ENCODE measurements at places on chromosomes 12 and 14.

- DNase-seq: no peak
Observed at GRCh38 chr12:67788118-67788517, 139.6 kb downstream of the DYRK2 start.

- DNase-seq: peak; percentile 73
Observed at GRCh38 chr12:12779529-12779928, 5.9 kb upstream of the APOLD1 start.

GRCh38 chr12:116066381-116067230, 210.9 kb downstream of the MED13L start:
- no peak for DNase-seq

- DNase-seq: no peak
Observed at GRCh38 chr12:110704750-110705149, 15.8 kb upstream of the HVCN1 start.

- DNase-seq: no peak
Observed at GRCh38 chr14:72714094-72714493, 179.8 kb downstream of the DPF3 start.

DNA sequence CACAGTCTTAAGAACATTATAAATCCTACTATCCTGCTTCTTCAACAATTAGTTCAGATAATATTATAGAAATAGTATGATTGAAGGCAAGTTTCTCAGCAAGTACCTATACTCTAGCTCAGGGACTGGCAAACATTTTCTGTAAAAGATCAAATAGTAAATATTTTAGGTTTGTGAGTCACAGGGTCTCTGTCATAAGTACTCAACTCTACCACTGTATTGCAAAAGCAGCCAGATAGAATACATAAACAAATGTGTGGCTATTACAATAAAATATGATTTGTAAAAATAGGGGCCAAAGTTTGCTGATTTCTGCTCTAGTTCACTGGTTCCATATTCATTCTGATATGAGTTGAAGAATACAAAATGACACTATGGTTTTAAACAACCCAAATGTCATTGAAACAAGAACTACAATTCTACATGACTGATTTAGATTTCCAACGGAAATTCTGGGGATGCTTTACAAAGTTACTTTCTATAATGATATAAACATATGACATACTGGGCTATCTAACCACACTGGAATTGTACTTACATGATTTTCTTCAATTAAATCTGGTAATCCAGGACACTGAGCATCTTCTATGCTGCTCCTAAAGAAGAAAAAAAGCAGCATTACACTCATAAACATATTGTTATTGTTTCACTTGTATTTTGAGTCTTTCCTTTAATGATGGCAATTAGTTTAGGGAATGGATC, 23.2 kb downstream of the LGALS3 start:
- DNase-seq: no peak

- DNase-seq: no peak
Observed at GRCh38 chr14:103123634-103124500, 606 bp downstream of the TNFAIP2 start.

DNA sequence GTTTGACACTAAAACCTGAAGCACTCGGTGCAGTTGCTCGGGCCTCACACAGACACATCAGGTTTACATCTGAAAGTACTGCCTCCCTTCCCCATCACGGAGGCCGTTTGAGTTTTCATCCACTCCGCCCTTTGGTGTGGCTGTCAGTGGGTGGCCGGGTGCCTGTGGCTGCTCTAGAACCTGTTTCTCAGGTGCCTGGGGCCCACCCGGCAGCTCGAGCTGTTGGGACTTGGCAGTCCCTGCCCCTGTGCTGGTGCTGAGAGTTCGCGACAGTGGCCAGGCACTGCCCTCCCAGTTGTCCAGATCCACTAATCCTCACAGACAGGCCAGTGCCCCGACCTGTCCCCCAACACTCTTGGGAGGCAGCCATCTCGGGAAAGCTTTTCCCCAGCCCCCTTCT, 22.4 kb downstream of the XRCC3 start:
- DNase-seq: no peak

- no peak for DNase-seq
Observed at GRCh38 chr12:76519538-76519937, 40.0 kb downstream of the OSBPL8 start.

GRCh38 chr14:91027561-91027960, 32.9 kb downstream of the RPS6KA5 start:
- no peak for DNase-seq

GRCh38 chr12:70754330-70754741, 117.1 kb upstream of the PTPRB start:
- DNase-seq: no peak

DNA sequence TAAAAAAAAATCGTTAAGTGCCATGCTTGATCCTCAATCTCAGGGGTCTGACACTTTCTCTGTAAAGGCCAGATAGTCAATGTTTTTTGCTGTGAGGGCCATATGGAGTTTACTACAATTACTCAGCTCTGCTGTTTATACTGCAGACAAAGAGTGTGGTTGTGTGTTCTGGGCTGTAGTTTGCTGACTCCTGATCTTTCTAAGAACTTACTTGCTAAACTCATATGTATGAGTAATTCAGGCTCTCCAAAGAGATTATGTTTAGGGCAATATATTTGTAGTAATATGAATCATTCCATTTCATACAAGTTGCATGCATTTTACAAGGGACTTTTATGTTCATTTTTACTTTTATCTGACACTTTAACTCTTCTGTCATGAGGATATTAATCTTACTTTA, 188.2 kb downstream of the TMTC2 start:
- DNase-seq: no peak

GRCh38 chr12:89884952-89885351, 176.3 kb upstream of the ATP2B1 start:
- no peak for DNase-seq

GRCh38 chr14:55533960-55534359, 46.0 kb upstream of the KTN1 start:
- DNase-seq: no peak

DNA sequence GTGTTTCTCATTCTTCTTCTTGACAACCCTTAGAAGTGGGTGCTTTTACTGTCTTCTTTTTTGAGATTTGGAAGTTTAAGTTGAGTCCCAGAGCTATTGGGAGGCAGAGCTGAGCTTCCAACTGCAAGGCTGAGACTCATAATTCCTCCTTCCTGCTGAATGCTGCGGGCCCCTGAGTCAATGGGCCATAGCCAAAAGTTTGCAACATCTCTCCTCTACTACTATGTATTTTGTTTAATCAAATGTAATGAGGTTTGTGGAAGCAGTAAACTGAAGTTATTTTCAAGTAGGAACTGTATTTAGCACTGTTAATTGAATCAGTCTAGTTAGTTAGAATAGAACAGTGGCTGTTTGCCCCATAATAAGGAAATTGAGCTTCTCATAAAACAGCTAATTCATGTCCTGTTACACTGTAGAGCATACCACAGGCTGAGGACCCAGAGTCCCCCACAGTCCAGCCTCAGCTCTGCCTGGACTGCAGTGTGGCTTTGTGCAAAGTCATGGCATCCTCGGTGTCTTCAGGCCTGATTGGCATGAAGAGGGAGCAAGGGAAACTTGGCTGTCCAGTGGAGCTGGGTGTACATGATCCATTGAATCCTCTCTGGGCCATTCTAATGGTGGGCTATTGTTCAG, 631.7 kb downstream of the VRK1 start:
- DNase-seq: no peak

DNA sequence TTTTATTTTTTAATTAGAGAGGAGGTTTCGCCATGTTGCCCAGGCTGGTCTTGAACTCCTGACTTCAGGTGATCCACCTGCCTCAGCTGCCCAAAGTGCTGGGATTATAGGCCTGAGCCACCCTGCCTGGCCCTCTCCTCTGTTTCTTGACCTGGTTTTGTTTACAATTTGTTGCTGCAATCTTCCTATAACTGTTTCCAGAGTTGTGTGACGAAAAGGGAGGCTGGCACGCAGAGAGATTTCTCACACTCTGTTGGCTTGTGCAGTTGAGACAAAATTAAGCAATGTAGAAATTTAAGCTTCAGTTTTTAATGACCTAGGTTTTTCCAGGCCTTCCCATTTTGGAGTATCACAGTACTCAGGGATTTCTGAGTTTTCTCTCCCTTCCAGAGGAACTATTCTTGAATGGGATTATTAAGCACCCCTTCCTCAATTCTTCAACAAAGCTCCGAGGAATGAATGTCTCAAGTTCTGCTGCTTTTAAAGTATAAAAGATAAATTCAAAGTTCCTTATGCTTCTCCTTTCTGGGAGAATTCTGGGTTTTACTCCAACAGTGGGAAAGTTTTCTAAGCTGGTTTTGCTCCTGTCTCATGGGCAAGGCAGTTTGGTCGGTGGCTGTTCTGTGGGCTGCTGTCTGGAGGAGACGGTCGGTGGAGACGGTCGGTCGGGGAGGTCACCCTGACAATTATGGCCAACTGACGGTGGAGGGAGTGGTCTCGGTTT, 20.4 kb upstream of the FOS start:
- DNase-seq: peak; percentile 76

GRCh38 chr12:111458546-111459172, 52.9 kb downstream of the SH2B3 start:
- no peak for DNase-seq

GRCh38 chr14:38883127-38883526, 219.9 kb downstream of the SEC23A start:
- DNase-seq: no peak

DNA sequence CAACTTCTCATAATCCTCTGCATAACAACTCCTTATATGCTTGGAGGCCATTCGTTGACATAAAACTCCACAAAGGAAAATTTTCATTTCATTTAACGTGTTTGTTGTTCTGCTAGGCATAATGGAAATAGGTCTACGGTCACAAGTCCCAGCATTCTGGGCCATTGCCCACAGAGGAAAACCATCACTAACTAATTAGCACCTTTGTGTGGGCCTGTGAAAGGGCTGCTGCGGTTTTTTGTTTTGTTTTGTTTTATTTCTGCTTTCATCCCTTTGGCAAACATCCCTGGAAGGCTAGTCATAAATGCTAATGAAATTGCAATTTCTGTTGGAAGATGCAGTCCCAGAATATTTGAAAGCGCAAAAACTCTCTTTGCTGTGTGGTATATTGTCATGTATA, 180.3 kb downstream of the RMST start:
- no peak for DNase-seq

DNA sequence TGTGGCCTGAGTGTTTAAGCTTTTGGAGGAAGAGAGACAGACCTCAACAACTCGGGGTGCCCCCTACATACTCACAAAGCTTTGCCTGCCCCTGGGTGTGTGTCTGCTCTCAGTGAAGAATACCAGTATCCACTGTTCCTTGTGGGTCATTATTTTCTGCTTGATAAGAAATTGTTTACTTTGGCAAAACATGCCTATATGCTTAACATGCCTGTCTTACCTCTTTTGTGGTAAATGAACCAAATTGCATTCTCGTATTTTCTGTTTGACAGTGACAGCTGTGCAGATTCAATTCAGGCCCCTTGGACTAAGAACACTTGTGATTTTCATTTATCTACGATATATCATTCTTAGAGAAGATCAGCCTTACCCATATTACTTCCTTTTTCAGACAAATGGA, 50.6 kb upstream of the REP15 start:
- DNase-seq: no peak

DNA sequence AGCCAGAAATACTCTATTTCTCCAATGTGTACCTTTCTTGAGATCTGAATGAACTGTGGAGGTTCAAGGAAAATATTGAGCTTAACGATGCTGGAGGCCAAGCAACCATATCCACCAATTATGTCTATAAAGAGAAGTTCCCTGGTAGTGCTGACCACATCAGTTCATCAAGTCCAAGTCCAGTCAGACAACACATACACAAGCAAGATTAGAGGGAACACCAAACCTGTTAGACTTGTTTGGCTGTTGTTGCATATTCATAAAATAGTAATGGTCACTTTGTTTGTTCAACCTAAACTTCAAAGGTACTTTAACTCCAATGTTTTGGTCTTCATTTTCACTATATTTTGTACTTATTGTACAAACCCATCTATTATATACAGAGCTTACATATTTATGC, 81.6 kb downstream of the LMO3 start:
- DNase-seq: no peak

DNA sequence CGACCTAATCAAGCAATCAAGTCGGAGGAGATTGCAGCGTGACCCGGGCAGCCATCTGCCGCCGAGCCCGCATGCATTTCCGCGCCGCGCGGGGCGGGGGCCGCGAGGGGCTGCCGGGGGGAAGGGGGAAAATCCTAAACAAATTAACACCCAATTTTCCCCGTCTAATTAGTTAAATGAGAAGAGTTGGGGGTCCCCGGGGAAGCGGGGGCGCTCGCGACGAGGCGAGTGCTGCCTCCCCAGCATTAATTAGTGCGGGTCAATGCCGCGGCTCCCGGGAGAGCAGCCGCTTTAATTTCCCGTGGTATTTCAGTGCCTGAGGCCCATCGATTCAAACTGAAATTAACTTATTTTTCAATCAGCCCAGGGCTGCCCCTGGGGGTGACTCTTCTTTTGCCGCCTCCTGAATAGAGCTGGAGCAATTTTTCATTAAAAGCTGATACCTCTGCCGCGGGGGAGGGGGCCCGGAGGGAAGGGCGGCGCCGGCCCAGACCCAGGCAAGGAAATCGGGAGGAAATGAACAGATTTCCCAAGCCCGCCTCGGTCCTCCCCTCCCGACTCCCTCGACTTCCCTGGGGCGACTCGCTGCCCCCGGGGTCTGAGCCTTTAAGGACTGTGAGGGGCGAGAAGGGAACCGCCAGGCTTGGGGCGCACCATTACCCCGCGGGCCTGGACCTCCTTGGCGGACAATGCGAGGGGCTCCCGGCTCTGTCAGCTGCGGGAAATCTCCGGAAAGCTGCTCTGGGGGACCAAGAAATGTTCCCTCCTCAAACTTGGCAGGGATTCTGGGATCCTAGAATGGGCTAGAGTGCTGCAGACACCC, 18.9 kb downstream of the VSX2 start:
- DNase-seq: no peak

DNA sequence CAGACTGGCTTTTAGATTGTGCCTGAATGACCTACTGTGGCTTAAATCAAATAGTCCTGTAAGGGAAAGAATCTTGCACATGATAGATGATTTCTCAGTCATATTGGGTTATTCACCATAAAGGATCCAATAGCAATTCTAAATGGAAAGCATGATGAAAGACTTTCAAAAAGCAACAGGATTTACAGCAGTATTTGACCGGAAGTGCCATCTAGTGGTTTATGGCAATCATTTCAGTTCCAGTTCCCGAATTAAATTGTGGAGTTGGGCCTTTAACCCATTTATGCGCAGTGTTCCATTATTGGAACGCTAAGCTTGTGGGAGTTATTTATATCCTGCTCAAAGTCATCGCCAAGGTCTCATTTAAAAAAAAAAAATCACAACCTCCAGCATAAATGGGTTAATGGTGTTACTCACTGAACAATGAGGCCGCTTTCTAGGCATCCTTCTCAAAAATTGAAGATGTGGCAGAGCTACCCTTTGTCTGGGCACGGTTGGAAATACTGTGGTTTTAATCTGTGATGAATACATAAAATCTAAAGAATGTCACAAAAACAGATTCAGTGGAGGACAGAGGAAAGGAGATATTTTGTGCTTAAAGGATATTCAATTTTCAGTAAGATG, 60.8 kb upstream of the REP15 start:
- DNase-seq: no peak

- DNase-seq: no peak
Observed at GRCh38 chr14:28375295-28375694, 391.3 kb upstream of the FOXG1 start.

- peak; percentile 3 for DNase-seq
Observed at GRCh38 chr14:87457720-87458119, 535.3 kb downstream of the GALC start.
